ENCODE measurements at places on chromosomes 6 and 20.

DNA sequence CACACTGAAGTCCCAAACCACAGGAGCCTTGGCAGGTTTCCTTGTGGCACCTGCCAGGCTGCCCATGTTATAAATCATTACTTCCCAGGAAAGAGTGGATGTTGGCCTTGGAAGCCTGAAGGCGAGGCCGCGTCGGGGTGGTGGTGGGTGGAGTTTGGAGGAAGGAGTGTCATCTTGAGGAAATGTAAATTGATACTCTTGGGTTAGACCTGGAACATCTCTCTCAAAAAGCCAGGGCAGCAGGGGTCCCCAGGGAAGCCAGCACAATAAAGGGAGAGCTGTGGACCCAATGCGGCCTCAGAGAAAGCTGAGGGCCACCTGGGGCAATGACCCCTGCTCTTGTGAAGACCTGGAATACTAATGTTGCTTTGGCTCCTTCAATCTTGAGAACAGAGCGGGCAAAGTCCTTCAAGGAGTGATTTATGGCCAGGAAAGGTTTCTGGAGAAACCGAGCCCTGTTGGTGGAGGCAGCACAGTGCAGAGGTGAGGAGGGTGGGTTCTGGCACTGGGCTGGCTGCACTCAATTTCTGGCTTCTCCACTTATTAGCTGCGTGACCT is 26.3 kb upstream of the TRAF3IP2 start:
- no peak for DNase-seq

GRCh38 chr20:112396-112795 is 24.9 kb downstream of the DEFB125 start:
- DNase-seq, result no peak

DNA sequence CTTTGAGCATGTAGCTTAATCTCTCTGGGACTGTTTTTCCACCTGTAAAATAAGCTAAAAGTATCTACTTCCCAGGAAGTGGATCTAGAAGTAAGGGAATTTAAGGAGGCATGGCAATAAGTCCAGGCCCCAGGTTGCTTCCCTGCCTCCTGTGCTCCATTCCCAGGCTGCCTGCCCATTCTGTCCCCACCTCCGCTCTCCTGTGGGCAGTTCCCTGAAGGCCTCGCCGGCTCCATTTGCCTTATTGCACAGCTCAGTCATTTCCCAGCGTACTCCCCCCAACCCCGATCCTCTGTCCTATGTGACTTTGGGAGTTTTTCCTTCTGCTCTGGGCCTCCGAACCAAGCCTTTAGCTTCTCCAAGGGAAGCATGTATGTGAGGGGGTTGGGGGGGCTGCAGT is 4.6 kb downstream of the SLC29A1 start:
- DNase-seq, result no peak

GRCh38 chr6:138087593-138088325 is 19.5 kb downstream of the PERP start:
- no peak for DNase-seq

DNA sequence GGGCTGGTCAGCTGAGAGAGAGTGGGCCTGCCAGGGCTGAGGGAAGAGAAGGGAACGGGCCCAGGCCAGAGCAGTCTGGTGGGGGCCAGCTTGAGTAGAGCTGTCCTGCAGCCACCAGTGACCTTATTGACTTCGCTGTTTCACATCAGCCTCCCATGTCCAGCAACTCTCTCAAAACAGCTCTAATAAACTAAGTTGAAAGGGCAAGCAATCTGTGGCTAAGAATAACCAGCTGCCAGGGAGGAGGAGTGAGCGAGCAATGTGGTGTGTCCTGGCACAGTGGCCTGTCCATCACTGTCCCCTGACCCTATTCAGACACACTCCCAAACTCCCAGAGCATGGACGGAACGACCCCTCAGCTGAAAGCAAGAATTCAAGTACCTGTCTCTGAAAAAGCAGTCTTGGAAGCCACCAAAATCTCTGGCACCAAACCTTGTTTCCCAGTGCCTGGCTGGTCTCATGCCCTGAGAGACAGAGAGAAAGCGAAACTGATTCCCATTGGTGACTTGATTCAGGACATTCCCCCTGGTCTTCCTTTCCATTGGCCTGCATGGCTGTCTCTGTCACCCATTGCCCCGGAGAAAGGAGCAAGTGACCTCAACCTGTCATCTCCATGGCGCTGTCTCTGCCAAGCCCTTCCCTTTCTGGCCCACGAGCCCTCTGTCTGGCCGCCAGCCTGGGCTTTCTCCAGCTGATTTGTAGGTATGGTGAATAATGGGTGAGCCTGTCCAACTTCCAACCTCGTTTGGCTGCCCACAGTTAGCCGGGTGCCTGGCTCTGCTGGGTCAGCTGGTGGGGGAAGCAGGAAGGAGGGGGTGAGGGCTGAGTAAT is at the start of gene DDO:
TSS of gene DDO (minus strand) at position 490 of the 831 bp plus-strand sequence. CDS start 2,113 bp downstream, outside the sequence.
- DNase-seq, result peak; percentile 96

DNA sequence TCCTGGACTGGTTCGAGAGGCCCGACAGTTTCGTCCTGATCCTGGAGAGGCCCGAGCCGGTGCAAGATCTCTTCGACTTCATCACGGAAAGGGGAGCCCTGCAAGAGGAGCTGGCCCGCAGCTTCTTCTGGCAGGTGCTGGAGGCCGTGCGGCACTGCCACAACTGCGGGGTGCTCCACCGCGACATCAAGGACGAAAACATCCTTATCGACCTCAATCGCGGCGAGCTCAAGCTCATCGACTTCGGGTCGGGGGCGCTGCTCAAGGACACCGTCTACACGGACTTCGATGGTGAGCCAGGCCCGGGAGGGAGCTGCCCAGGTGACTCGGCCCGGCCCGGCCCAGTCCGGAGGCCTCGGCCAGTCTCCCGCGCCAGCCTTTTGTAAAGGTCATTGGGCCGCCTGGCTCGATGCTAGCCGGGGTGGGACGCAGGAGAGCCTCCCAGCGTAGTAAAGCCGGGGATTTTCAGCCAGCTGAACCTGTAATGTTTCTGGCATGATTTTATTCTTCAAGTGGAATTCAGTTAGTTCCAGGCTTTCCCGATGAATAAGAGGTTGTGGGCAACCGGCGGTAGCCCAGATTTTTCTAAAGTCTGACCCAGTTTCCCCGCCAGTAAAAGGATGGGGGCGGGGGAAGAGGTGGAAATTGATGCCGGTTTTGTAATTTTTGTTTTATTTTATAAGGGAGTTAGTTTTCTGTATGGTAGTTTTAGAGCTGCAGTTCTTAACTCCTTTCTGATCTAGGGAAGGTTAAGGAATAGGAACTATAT is 1.4 kb downstream of the PIM1 start:
- DNase-seq, result peak; percentile 38
